ENCODE measurements at places on chromosomes 5 and 9.

DNA sequence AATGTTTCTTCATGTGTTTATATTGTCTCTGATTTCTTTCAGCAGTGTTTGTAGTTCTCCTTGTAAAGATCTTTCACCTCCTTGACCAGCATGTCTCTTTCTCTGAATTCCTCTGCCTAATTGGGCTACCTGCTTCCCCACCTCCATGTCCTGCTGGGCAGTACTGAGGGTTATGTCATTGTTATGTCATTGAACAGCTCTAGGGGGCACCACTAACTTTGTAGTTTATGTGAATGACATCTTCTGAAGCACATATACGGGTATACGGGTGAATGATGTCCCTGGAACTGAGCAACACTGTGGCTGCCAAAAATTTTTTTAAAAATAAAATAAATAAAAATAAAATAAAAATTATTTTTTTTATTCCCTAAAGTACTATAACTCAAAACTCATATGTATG, 16.9 kb upstream of the SNCAIP start:
- no peaks in the 10 kb centered on the region for H3K36me3 ChIP-seq
- no peak for DNase-seq
- no peak overlapping the region for H3K4me3 ChIP-seq
- no peaks in the 10 kb centered on the region for H3K4me1 ChIP-seq
- H3K27me3 ChIP-seq: no peaks in the 10 kb centered on the region
- no peak overlapping the region for H3K27ac ChIP-seq

DNA sequence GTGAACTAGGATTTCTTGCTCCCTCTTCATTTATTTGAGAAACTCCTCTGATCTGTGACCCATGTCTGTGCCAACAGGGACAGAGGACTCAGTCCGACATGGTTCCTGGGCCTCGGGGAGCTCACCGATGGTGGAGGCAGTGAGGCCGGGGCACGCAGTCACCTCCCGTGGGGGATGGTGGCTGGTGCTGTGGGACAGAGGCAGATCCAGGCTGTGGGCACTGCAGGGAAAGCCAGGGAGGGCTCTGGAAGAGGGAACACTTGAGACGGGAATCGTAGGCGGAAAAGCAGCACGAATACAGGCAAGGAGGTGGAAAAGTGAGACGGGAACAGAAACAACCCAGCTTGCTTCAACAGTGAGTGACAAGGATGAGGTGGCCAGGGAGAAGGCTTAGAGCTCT, 127.8 kb downstream of the GABBR2 start:
- peaks cover 37% of the 10 kb centered on the region for H3K27me3 ChIP-seq
- H3K4me1 ChIP-seq: peaks cover 11% of the 10 kb centered on the region
- no peaks in the 10 kb centered on the region for H3K36me3 ChIP-seq
- DNase-seq: no peak
- H3K4me3 ChIP-seq: no peak overlapping the region
- no peak overlapping the region for H3K27ac ChIP-seq

- no peaks in the 10 kb centered on the region for H3K36me3 ChIP-seq
- H3K27ac ChIP-seq: no peak overlapping the region
- no peaks in the 10 kb centered on the region for H3K4me1 ChIP-seq
- no peak for DNase-seq
- no peak overlapping the region for H3K4me3 ChIP-seq
Measured at GRCh38 chr9:8733131-8733954, 933.8 kb upstream of the DMAC1 start.

- H3K36me3 ChIP-seq: no peaks in the 10 kb centered on the region
- H3K4me3 ChIP-seq: no peak overlapping the region
- peaks cover 4% of the 10 kb centered on the region for H3K4me1 ChIP-seq
- no peak for DNase-seq
- peaks cover 2% of the 10 kb centered on the region for H3K27me3 ChIP-seq
Measured at GRCh38 chr5:139228201-139228803, 30.1 kb upstream of the SIL1 start.

DNA sequence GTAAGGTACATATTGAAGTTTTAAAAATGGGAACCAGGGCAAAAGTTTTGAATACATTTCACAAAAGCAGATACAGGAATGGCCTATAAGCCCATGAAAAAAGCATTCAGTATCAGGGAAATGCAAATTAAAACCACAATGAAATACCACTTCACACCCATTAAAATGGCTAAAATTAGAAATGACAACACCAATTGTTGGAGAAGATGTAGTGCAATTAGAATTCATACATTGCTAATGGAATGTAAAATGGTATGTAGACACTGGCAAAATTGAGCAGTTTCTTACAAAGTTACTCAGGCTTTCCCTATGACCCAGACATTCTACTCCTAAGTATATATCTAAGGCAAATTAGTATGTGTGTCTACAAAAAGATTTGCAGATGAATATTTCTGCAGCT, 34.2 kb downstream of the CDC14B start:
- H3K36me3 ChIP-seq: no peaks in the 10 kb centered on the region
- no peak overlapping the region for H3K27ac ChIP-seq
- no peak overlapping the region for H3K4me3 ChIP-seq
- DNase-seq: no peak
- peaks cover 14% of the 10 kb centered on the region for H3K27me3 ChIP-seq
- peaks cover 2% of the 10 kb centered on the region for H3K4me1 ChIP-seq

DNA sequence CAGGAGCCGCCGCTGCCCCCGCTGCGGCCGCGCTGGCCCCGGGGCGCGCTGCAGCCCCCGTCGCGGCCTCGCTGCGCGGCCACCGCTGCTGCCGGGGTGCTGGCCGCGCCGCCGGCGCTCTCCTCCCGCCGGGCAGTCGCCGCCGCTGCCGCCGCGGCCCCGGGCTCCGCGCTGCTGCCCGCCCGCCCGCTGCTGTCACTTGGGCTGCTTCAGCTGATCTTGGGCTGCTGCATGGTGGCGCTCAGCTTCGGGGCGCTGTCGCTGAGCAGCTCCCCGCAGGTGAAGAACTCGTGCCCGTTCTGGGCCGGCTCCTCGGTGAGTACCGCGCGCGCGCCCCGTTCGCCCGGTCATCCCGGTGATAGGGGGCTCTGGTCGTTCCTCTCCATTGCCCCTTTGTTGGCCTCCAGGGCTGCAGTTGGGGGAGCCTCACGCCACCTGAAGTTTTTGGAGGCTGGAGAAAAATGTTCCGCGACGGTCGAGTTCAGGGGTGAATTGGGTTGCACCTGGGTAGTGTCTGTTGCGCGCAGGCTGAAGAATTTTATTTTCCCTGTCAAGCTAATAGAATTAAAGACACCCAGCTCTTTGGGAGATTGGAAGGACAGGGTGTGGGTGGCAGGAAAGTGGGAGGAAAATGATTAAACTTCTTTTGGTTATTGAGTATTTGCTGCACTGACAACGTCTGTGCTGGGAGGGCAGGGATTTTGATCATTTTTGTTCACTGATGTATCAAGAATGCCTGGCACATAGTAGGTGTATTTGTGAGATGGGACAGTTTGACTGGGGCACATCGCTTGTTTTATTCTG, 596 bp downstream of the ENTREP1 start:
- H3K4me3 ChIP-seq: no peak overlapping the region
- H3K27me3 ChIP-seq: peaks cover 63% of the 10 kb centered on the region
- H3K36me3 ChIP-seq: no peaks in the 10 kb centered on the region
- H3K4me1 ChIP-seq: no peaks in the 10 kb centered on the region
- DNase-seq: no peak

DNA sequence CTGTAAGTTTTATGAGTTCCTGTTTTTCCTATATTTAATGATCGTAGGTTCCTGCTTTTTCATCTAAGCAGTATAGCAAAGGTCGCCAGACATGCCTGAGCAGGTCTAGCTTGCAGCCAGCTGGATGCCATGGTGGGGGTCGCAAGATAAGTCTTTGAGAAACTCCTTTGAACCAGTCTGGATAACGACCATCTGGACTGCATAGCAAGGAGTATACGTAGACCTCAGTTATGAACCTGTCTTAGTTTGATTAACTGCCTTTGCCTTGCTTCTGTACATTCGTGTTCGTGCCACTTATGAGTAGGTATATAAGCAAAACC, 8.4 kb upstream of the SPATA31E1 start:
- H3K27ac ChIP-seq: no peak overlapping the region
- no peaks in the 10 kb centered on the region for H3K4me1 ChIP-seq
- H3K4me3 ChIP-seq: no peak overlapping the region
- H3K36me3 ChIP-seq: no peaks in the 10 kb centered on the region

GRCh38 chr5:156850206-156850751, at the start of gene PPP1R2B:
Gene PPP1R2B, plus strand, starts transcription at chr5:156850295. Its CDS starts 268 bp downstream, at chr5:156850563.
- H3K36me3 ChIP-seq: peaks cover 25% of the 10 kb centered on the region
- no peak within 1 kb of the TSS for H3K27ac ChIP-seq
- H3K4me3 ChIP-seq: no peak within 1 kb of the TSS
- H3K4me1 ChIP-seq: peaks cover 12% of the 10 kb centered on the region
- peaks cover 19% of the 10 kb centered on the region for H3K27me3 ChIP-seq

- H3K27me3 ChIP-seq: no peaks in the 10 kb centered on the region
- peaks cover 51% of the 10 kb centered on the region for H3K4me1 ChIP-seq
- peak overlapping the region; percentile 91 for H3K27ac ChIP-seq
Measured at GRCh38 chr5:372556-372995, 51.1 kb downstream of the AHRR start.

DNA sequence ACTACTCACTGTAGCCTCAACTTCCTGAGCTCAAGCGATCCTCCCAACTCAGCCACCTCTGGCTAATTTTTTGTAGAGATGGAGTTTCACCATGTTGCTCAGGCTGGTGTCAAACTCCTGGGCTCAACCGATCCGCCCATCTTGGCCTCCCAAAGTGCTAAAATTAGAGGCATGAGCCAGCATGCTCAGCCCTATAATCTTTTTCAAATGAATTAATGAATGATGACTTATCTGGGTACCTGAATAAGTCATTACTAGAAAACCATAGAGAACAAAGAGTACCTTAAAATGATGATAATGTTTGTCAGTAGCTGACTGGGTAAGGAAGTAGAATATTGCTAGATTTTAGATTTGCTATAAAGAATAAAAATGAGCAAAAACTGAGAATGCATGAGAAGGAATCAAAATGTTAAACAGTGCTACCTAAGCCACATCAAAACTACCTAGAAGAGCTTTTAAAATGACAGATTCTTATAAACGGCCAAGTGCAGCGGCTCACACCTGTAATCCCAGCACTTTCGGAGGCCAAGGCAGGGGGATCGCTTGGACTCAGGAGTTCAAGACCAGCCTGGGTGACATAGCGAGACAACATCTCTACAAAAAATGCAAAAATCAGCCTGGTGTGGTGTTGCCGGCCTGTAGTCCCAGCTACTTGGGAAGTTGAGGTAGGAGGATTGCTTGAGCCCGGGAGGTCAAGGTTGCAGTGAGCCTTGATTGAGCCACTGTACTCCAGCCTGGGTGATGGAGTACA, 13.6 kb downstream of the FNBP1 start:
- peak overlapping the region; percentile 71 for H3K4me3 ChIP-seq
- peaks cover 74% of the 10 kb centered on the region for H3K4me1 ChIP-seq
- H3K27ac ChIP-seq: peak overlapping the region; percentile 92
- H3K36me3 ChIP-seq: peaks cover 51% of the 10 kb centered on the region
- no peaks in the 10 kb centered on the region for H3K27me3 ChIP-seq
- DNase-seq: peak; percentile 75

DNA sequence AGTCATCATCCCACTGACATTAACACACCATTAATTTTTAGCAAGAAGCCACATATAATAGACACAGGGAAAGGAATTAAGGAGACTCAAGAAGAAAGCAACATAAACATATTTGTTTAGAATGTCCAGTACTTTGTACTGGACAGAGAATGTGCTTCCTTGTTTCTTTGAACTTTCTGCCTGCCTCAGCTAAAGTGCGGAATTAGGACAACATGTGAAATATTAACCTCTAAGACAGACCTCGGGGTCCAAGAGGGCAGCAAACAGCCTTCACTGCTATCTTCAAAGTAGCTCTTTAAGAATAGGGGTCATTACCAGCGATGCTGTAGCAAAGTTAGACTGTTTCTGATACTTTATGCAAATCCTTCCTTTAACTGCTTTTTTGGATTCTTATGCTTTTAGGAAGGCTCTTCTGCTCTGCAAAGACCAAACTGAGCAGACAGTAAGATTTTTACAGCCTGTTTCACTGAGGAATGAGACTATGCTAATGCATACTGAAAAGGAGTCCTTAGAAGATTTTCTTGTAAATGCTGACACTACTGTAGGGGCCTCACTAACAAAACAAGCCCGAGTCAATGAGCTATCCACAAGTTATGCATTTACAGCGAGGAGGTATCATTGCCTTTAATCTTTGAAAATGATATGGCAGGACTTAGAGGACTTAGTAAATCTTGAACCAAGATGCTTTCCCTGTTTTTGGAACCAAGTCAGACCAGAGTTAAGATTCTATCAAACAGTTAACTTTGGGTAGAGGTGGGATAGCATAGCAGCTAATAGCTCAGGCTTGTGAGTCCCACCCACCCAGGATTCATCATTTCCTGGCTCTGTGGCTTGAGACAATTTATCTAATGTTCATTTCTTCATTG, 23.8 kb downstream of the DAB2 start:
- H3K36me3 ChIP-seq: no peaks in the 10 kb centered on the region
- H3K4me3 ChIP-seq: no peak overlapping the region
- no peak overlapping the region for H3K27ac ChIP-seq

DNA sequence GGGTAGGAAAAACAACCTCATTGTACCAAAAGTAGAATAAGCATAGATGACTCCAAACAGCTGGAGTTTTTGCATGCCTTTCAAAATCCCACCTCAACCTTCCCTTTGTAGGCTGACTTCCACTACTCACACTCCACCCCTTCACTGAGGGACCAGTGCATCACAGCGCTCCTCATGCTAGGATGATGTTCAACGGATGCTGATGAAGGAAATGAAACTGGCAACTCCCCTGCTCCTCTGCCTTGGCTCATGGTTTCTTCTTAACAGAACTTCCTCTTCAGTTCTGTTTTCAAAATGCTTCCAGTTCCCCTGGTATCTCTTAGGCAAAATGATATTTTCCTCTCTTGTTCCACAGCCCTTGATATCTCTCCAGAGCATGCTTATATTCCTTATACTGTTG, 29.0 kb downstream of the LIFR start:
- DNase-seq: no peak
- H3K4me3 ChIP-seq: no peak overlapping the region
- no peaks in the 10 kb centered on the region for H3K4me1 ChIP-seq
- no peak overlapping the region for H3K27ac ChIP-seq

DNA sequence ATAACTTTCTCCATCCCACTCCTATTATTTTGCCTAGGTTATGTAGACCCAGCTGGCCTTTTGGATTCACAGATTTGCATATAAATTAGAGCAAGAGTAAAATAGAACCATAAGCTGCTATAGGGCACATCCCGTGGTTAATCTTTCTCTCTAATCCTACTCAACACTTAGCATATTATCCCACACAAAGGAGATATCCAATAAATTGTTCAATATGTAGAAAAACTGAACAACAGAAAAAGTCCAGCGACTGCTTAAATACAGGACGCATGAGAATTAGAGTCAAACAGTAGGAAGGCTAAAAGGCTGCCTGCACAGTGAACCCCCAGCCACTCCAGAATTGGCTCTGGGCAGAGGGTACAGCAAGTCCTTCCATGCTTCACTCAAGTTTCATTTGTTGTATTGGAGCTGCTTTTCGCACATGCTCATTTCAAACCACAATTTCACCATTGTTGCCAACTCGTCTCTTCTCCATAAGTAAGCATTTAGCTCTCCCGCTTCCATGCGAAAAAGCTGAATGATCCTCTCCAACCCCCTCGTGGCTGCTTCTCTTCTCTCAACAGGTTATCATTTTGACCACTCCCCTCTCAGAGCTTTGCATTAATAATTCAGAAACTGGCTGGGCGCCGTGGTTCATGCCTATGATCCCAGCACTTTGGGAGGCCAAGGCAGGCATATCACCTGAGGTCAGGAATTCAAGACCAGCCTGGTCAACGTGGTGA, 14.1 kb upstream of the IQGAP2 start:
- no peak overlapping the region for H3K27ac ChIP-seq
- no peak for DNase-seq
- no peak overlapping the region for H3K4me3 ChIP-seq
- H3K4me1 ChIP-seq: peaks cover 42% of the 10 kb centered on the region

GRCh38 chr9:81141961-81142360, 547.4 kb downstream of the TLE1 start:
- no peaks in the 10 kb centered on the region for H3K27me3 ChIP-seq
- H3K4me3 ChIP-seq: no peak overlapping the region
- H3K27ac ChIP-seq: no peak overlapping the region
- H3K36me3 ChIP-seq: no peaks in the 10 kb centered on the region

Data from activated CD4-positive, alpha-beta T cell treated with anti-CD3 and anti-CD28 coated beads, Interleukin-2, amount 10 ng/mL, durations not matched to agents 24 days and 14 days (primary cell).